Activated T-helper 9 cell treated with anti-CD3 and anti-CD28 coated beads, Interleukin-2, amount 50 U/mL, for 16 hours (primary cell): ENCODE measurements at places on chromosomes 7 and 10.

GRCh38 chr7:91420606-91421005 lies 156.4 kb downstream of the FZD1 start:
- DNase-seq, result no peak

DNA sequence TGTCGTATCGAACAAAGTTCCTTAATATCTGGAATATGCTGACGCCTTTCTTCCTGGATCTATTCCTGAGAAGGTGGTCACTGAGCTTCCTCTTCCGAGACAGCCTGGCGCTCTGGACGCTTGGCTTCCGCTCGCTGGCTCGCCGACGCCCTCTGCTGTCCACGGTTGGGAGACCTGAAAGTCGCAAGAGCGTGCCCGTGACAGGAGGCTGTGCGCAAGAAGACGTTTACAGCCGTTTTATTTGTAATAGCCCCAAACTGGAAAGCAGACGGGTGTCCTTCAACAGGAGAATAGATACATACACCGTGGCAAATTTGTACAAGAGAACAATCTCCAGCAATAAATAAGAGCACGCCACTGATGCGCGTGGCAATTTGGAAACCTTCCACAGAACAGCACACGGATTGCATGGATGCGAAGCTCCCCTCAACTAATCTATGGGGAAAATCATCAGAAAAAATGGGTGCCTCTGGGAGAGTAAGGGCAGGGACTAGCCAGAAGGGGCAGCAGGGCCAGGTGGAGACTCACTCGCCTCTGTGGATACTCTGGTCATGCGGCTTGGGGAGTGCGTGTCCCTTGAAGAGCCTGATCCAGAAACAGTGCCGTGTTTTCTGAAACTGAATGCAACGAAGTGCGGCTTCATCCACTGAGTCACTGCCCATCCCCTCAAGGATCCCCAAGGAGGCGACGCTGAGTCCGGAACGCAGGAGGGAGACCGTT lies 41.5 kb upstream of the BNIP3 start:
- peak; percentile 63 for DNase-seq

DNA sequence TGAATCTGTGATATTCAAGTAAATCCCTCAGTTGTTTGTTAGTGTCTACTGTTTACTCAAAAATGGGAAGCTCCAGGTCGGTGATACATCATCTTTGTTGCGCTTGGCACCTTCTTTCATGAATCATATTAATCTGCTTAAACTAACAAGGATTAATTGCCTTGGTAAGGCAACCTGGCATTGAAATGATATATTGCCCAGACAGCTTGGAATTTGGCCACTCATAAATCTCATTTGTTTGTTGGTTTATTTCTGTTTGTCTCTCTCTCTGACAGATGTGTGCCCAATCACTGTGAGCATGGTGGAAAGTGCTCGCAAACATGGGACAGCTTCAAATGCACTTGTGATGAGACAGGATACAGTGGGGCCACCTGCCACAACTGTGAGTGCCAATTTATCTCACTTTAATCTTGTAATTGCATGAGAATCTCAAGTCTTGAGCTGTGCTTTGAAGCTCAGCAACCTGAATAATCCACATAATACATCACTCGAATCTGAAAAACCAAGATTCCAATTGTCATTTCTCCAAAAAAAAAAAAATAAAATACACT lies 1104.8 kb upstream of the C7orf33 start:
- no peak for DNase-seq

GRCh38 chr7:32053204-32053603 lies 17.0 kb downstream of the PDE1C start:
- DNase-seq, result no peak

GRCh38 chr7:45582136-45582749 lies 8.1 kb downstream of the ADCY1 start:
- DNase-seq, result no peak

GRCh38 chr10:4301291-4302045 lies 516.5 kb upstream of the KLF6 start:
- DNase-seq, result no peak

DNA sequence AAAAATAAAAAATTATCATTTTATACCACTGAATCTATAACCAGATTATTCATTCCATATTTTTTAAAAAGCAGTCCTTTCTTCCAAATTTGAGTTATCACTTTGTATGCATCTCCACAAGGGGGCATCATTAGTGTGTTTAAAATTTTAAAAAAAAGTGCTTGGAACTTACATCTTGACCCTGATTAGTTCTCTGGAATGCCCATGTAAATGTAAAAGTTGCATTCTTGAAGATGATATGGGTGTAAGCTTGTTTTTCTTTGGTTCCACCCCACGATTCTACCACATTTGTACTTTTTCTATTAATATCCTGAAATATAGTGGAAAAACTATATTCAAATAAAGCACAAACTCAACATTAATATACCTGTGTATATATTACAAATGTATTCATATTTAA lies 144.9 kb downstream of the ELAPOR2 start:
- DNase-seq, result no peak

DNA sequence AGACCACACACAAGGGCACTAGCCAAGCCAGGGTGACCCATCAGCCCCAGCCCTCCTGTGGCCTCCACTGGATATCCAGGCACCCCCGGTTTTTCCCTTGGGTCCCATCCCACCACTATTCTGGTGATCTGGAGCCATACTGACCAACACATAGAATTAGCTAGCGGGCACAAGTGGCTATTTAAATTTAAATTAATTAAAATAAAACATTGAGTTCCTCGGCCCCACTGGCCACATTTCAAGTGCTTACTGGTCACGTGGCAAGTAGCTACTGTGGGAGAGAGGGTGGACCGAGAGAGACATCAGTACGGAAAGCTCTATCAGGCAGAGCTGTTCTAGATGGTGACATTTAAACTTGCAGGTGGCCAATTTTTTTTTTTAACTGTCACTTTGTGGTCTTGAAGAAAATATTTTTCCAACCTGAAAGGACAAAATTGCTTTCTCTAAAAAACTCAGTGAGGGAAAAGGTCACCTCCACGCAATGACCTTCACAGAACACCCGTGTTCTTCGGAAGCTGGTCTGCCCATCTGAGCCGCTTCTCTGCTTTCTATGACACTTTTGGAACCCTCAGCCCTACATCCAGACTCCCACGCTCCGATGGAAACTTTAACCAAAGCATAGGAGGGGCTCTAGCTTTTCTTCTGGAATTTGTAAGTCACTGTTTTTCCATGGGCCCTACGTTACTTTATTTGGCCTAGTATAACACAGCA lies 30.0 kb downstream of the HIPK2 start:
- no peak for DNase-seq

GRCh38 chr7:109950821-109951564 lies 1139.9 kb upstream of the LRRN3 start:
- DNase-seq, result no peak

DNA sequence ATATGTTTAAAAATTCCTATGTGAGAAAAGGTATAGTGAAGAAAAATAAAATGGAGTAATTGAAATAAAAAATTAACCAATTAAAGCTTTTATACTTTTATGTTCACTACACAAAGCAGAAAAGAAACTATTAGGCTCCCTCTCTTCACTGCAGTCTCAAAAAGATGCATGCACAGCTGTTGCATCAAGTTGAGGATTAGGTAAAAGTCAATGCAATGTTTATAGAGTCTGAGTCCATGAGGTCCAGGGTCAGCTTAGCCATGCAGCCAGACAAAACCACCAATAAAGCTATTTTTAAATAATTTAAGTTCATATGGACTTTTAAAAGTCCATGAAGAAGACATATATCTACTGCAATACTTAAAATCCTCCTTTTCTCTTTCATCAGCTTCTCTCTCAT lies 31.1 kb upstream of the ING3 start:
- DNase-seq, result no peak
